ENCODE measurements at places on chromosomes 5 and 9.

GRCh38 chr5:56735849-56736641 lies 79.3 kb upstream of the MAP3K1 start:
- peak; percentile 52 for DNase-seq

GRCh38 chr5:24381861-24382489 lies 262.8 kb downstream of the CDH10 start:
- no peak for DNase-seq

DNA sequence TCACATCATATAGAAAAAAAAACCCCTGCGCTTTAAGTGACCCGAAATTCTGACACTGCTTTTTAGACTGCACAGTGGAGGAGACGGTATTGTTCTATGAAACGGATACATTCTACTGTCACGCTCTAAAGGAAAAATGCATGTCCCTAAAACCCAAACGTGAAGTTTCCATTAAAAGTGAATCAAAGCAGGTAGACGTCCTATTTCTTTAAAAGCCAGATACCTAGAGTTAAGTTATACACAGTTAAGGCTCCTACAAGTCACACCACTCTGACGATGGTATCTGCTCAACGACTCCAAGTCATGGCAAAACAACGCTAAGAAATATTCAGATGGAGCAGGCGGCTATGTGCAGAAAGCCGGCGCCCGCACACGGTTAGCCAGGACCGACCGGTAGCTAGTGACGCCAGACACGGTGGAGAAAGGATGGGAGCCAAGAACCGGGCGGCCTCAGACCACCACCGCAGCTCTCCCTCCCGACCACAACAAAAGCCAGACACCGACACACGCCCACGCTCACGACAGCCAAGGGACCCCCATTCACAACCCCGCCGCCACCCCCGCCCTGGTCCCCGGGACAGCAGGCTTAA lies 734 bp downstream of the SKP1 start:
- DNase-seq: no peak

GRCh38 chr5:28961816-28962215 lies 1923.4 kb upstream of the CDH9 start:
- DNase-seq: no peak

DNA sequence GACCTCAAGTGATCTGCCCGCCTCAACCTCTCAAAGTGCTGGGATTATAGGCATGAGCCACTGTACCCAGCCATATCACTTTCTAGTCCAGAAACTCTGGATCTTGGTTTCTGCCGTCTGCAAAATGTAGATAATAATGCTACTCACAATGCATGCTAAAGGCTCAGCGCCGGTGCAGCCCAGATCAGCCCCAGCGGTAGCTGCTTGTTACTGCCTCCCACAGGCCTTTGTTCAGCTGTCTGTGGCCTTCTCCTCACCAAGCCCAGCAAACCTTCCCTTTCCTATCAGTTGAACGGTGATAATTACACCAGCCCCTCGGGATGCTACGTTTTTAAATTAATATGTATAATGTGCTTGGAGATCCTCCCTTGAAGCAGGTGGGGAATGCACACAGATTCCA lies 26.2 kb upstream of the MSX2 start:
- no peak for DNase-seq

GRCh38 chr5:36950586-36951457 lies 74.3 kb downstream of the NIPBL start:
- no peak for DNase-seq

GRCh38 chr5:135140446-135141204 lies 106.6 kb upstream of the PITX1 start:
- no peak for DNase-seq

GRCh38 chr5:36530215-36530614 lies 76.2 kb upstream of the SLC1A3 start:
- DNase-seq: no peak

- no peak for DNase-seq
Measured at GRCh38 chr5:36310138-36310537, 8.4 kb upstream of the RANBP3L start.

DNA sequence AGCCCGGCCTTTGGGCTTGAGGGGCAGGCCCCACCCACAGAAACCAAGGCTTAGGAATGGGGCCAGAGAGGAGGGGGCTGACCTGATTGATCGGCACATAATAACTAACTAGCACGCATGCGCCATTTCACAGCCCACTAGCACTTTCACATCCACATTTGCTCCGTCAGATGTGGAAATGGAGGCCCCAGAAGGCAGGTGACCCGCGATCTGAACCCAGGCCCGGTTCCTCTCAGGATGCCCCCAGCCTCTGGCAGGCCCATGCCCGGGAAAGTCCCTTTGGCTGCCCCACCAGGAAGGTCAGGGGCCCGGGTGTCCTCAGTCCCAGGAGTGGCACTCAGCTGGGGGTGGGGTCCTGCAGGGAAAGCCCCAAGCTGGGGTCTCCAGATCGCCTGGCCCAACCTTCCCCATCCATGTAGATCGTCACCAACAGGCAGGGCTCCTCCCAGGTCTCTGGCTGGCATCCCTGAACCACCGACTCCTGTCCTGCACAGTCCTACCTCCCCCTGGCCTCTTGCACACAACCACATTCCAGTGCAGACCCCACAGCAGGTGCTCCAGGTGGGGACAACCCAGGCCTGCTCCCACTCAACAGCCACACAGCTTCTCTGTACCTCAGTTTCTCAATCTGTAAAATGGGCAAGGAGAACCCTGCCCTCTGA lies 46.7 kb downstream of the VAV2 start:
- DNase-seq: no peak

- no peak for DNase-seq
Measured at GRCh38 chr5:96439477-96440184, 6.6 kb upstream of the PCSK1 start.

GRCh38 chr5:11443831-11444230 lies 460.4 kb downstream of the CTNND2 start:
- no peak for DNase-seq

GRCh38 chr5:65873181-65873750 lies 53.1 kb upstream of the ERBIN start:
- no peak for DNase-seq

DNA sequence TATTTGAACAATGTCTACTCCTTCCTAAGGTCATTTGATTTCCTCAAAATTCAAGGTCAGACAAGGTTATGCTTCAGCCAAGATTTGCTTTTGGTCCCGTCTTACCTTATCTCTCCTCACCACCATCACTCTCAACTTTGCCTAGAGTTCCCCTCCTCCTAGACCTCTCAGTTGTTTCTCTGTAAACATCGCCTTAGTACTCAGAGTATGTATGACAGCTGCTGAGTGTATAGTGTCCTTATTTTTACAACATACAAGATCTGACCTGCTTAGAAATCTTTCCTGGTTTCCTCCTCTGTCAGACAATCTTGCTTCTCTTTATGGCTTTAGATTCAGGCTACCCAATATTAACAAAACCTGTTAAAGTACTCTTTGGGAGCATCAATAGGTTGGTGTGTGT lies 50.0 kb upstream of the C6 start:
- no peak for DNase-seq

DNA sequence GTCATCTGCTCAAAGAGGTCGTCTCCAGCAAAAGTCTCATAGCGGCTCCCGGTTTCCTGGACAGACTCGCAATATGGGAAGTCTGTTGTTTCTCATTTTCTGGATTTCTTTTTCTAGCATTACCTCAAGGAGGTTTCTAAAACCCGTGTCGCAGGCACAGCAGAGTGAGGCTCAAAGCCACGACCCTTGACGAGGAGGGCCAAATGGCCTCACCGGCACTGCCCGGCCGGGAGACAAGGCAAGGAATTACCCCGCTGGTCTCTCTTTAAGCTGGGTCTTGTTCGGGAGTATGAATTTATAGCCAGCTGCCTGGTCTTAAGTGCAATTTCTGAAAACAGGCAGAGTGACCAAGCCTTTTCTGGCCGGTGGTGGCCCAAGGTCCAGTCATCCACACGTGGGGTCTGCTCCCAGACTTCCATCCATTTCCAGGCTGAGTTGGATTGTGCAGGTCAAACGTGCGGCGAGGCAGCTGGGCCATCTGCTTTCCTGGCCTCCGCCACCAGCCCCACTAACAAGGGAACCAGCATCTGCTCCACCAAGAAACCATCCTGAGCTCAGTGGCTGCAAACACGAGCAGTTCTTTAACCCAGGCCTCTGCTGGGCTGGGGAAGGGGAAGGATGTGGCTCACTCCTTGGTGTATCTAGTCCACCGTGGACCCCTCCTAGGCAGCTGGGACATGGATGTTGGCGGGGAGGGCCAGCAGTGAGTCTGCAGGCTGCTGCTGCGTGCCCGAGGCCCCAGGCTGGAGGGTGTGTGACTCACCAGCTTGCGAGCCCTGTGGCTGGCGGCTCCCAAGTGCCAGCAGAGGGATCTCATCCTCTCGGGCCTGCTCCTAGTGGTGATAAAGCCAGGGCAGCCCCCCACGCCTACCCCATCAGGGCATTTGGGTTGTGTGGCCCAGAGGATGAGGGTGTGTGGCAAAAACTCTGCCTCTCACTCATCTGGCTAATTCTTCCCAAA lies 55.6 kb upstream of the COL5A1 start:
- peak; percentile 41 for DNase-seq

DNA sequence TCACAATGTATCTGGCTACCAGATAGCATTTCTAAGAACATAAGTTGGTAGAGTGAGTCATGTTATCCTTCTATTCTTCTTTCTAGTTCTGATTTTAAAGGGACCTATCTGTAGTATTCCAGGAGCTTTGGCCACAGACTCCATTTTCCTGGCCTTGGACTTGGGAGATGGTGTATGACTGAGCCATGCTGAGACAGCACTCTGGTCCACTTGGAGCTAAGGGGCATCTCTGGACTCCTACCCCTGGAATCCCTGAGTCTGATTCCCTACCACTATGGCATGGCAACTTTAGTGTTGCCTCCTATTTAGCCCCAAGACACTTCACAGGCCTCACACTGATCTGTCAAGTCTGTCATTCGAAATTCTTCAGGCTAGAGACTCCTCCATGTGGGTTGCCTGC lies 58.8 kb downstream of the BAAT start:
- DNase-seq: no peak

DNA sequence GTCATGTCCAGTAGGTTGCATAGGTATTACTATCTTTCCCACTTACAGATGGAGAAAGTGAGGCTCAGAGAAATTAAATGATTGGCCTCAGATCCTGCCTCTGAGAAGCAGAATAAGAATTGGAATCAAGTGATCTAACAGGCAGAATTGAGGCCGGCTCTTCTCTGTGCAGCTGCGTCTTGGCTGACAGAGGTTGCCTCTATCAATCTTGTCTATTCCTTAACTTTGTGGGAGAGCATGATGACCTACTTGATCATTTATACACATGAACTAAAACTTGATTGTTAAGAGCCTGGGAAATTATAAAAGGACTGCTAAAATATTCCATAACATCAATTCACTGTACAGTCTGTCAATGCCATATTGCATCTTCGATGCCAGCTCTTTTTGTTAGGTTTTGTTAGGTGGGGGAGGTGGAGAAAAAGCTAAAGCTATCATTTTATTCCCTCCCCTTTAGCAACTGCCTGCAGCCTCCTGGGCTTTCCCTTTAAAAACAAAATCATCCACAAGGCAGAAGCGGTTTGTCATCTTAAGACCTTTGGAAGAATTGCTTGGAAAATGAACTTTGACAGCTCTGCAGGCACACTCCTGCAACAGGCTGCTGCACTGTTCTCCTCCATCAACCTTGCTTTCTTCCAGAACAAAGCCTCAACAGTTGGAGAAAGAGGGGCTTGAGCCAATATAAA lies 247.4 kb downstream of the SMARCA2 start:
- DNase-seq: no peak

DNA sequence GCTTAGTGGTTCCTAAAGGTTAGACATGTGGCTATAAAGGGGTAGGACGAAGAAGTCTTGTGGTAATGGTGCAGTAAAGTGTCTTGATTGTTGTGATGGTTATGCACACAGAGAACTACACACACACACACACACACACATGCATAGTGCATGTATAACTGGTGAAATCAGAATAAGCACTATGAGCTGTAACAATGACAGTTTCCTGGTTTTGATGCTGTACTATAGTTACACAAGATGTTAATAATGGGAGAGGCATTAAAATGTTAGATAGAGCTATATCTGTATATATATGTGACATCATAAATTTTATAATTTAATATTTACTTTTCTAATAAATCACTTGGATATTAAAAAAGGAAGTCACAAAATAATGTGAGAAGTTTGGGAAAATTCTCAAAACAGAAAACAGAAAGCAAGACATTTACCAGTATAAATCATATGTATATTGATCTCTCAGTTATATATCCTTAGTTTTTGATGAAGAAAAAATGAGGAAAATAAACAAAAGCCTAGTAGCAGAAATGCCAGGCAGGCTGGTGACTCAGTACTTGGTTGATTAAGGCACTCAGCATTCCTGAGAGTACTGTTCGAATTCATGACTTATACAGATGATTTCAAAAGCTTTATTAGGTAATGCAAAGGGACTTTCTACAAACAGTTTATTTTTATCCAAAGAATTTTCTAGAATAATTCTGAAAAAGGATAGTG lies 350.5 kb upstream of the DAB2 start:
- no peak for DNase-seq

GRCh38 chr9:94895668-94896067 lies 169.2 kb downstream of the AOPEP start:
- DNase-seq: no peak

GRCh38 chr5:141814064-141814964 lies 63.9 kb downstream of the PCDH1 start:
- no peak for DNase-seq

- no peak for DNase-seq
Measured at GRCh38 chr9:110287289-110287680, 31.0 kb upstream of the TXN start.

- DNase-seq: peak; percentile 63
Measured at GRCh38 chr9:32526041-32526706, at the start of gene RIGI. RIGI (minus strand) TSS chr9:32526196; CDS start chr9:32526166, 30 bp downstream.

- no peak for DNase-seq
Measured at GRCh38 chr9:89729954-89730530, 125.2 kb downstream of the GADD45G start.

GRCh38 chr9:93588641-93589609 lies 12.5 kb downstream of the PHF2 start:
- no peak for DNase-seq

- DNase-seq: no peak
Measured at GRCh38 chr5:5288201-5288600, 134.3 kb upstream of the ICE1 start.

GRCh38 chr9:87639949-87640348 lies 86.0 kb upstream of the CTSL start:
- DNase-seq: no peak

- no peak for DNase-seq
Measured at GRCh38 chr5:146126068-146126467, 20.7 kb upstream of the PLAC8L1 start.

DNA sequence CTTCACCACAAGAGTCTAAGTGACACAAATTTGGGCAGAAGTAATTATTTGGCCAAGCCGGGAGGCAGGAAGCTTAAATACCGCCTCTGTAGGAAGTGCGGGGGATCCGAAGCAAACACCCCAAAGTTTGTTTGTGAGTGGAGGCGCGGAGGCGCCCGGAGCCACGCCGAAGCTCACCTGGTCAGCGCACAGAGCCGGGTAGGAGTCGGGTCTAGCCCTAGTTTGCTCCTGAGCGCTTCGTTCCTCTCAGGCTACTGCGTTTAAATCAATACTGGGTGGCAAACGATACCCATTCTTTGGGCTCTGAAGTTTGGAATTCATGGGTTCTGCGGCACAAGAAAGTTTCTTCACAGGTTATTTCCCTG lies 855 bp downstream of the MCC start:
- no peak for DNase-seq

Measured in GDM1 (cell line).